ENCODE measurements at places on chromosomes 16 and 17.
A peak's percentile ranks its signal among the peaks of the same experiment; 100 is the strongest.

DNA sequence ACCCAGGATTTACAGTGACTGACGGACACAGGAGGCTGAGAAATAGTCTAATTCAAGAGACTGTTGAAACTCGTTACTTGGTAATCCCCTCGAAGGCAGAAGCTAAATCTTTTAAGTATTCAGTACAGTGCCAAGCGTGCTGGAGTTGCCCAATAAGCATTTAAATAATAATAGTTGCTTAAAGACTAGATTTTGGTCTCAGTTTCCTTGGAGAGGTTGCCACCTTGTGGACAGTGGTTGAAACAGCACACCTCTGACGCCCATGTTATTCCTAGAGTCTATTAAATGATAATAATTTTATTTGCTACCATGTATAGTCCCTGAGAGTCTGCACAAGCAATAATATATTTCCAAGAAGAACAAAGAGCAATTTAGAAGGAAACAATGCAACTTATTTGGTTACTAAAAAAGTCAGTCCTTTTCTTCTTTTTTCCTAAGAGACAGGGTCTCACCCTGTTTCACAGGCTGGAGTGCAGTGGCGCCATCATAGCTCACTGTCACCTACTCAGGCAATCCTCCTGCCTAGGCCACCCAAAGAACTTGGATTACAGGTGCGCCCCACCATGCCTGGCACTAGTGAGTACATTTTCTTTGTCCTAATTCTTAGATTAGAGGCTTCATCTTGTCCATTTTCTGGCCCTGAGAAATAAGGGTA is 138.0 kb upstream of the NUDT7 start:
- DNase-seq = no peak

GRCh38 chr16:13606804-13607203 is 313.1 kb upstream of the ERCC4 start:
- DNase-seq = no peak

DNA sequence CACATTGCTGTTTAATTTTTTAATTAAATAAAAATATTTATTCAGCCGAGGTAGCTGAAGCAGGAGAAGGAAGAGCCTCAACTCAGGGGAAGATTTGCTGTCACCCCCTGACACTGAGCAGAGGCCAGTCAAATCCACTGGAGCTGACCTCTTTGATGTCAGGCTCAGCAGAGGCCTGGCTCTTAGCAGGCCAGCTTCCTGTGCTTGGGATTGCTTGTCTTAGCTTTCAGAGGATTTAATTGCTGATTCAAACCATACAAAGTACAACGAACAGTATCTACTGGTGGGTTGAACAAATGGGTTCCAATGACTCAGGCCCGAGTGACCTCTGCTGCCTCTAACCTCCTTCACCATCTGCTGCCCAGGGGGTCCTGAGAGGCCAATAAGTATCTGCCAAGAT is 417.0 kb upstream of the HSBP1 start:
- no peak for DNase-seq

- no peak for DNase-seq
These were observed 126.9 kb downstream of the ZNF778 start for GRCh38 chr16:89344458-89344834.

DNA sequence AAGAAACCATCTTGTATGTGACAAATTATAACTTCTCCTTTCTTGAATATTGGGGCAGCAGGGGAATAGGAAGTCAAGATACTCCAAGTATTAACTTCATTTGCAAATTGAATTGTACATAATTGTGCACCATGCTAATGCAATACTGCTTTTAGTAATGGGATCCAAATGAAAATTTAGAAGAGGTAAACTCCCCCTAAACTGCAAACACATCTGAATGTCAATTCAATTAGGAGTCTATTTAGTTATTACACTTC is 4.5 kb downstream of the STAT5B start:
- DNase-seq = no peak

DNA sequence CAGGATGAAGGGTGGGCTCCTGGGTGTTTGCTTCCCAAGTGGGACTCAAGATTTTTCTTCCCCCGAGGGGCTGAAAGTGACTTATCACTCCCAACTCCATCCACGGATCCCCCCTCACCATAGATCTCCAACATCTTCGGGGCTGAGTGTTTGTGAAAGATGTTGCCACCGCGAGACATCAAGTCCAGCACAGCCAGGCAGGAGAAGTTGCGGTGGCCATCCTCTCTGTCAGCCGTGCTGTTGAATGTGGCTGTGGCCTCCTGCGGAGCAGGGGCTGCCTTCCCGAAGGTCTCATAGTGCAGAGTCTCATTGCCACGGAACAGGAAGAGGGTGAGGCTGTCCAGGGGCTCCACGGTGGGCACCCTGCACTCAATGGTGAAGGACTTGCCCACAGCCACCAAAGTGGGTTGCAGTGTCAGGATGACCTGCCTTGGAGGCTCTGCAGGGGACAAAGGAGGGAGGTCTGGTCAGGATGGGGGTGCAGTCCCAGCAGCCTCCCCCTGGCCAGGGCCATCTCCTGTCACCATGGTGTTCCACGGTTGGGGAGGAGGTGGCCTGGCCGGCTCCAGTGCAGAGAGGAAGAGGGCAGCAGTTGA is 5.5 kb downstream of the PRR29 start:
- no peak for DNase-seq

GRCh38 chr17:40313668-40314583 is 4.9 kb downstream of the RARA start:
- DNase-seq = no peak

GRCh38 chr16:79811541-79811940 is 211.0 kb upstream of the MAF start:
- no peak for DNase-seq

DNA sequence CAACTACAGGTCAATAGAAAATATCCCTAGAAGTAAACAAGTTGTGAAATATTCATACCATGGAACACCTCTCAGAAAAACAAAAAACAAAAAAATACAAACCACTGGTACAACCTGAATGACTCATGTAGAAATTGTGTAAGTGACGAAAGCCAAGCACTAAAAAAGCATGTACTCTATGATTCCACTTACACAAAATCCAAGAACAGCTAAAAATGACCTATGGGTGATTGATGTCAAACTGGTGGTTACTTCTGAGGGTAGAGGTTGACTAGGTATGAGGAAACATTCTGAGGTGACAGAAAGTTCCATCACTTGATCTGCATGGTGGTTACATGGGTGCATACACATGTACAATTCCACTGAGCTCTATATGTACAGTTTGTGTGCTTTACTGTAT is 31.1 kb downstream of the DHRS7C start:
- DNase-seq = no peak

GRCh38 chr16:22291020-22291419 is 6.2 kb upstream of the POLR3E start:
- DNase-seq = no peak

- no peak for DNase-seq
These were observed 158.5 kb upstream of the SHISA6 start for GRCh38 chr17:11082559-11082958.

- DNase-seq = no peak
These were observed 2.2 kb upstream of the EFTUD2 start for GRCh38 chr17:44901411-44901921.

DNA sequence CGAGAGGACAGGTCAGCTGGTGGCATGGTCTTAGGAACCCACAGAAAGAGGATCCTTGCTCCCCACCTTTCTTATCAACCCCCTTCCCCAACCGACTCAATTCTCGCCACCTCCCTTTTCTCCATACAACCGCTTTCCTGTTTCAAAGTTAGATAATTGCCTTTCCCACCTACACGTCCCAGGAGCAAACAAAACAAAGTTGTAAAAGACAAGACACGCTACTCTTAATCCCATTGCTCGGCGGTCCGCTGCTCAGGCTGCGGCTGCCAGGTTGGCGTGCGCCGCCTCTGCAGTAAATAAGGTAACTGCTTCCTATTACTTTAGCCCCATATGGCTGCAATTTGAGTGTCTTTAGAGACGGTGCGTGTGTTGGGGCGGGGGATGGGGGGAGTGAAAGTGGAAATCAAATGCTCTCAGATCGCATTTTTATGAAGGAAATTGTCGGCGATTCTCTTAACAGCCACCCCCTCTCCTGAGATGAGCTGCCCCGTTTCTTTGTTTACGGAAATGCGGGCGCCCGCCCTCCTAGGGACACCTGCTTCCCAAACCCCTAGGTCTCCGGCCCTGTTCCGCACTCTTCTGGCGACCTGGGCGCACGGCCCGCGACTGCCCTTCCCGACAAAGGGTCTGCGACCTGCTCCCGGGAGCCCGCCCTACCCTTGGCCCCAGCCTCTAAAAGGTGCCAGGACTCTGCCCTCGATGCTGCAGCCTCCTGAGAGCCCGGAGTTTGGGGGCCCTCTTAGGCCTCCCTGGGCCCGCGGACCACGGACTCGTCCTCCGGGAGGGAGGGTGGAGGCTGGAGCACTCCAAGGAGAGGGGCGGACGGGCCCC is 3.7 kb upstream of the CBX8 start:
- DNase-seq = peak; percentile 23

- no peak for DNase-seq
These were observed 6.2 kb downstream of the PSMD12 start for GRCh38 chr17:67359960-67360791.

GRCh38 chr16:68800257-68800875 is 43.0 kb upstream of the TANGO6 start:
- no peak for DNase-seq

GRCh38 chr16:19219836-19220235 is 51.8 kb downstream of the SYT17 start:
- no peak for DNase-seq

GRCh38 chr16:55725055-55725777 is 69.4 kb downstream of the SLC6A2 start:
- no peak for DNase-seq

- no peak for DNase-seq
These were observed 4.0 kb downstream of the SLC25A10 start for GRCh38 chr17:81715872-81716673.

- DNase-seq = no peak
These were observed 26.5 kb downstream of the DUSP14 start for GRCh38 chr17:37516127-37516571.

GRCh38 chr17:3911271-3912053 is 4.8 kb downstream of the P2RX1 start:
- DNase-seq = peak; percentile 49

DNA sequence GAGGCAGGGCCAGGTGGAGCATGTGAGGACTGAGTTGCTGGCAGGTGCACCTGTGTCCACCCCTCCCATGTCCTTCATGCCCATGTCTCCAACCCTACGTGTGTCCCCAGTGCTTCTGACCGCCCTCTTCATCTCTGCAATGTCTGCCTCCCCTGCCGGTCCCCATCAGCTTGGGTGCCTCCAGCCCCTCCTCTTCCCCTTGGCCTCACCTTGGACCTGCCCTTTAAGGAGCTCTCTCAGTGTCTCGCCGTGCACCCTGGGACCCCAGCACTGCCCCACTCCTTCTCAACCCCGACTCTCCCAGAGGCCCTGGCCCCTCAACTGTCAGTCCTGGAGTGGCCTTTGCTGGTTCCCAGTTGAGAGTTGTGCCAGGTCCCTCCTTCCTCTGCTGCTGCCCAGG is 15.0 kb downstream of the RIPOR1 start:
- DNase-seq = no peak

DNA sequence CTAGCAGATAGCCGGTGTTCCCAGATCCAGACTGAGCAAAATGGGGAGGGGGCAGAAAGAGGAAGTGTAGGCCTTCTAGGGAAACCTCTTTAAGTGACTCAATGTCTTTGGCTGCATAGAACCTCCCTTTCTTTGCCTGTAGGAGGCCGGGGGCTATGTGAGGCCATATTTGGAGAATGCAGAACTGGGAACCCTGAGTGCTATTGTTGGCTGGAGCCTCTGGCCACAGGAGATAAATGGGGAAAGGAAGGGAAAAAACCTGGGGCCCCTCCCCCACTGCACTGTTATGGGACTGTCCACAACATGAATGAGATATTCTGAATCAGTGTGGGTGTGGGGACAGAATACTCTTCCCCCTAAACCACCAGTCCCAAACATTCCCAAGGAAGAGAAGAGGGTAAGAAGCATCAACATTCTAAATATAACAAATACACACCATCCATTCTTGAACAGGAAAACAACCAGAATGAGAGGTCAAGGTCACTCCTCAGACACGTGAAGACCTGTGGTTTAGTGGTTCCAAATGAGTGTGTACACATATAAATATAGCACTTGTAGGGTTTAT is 2.4 kb downstream of the VPS25 start:
- no peak for DNase-seq

- DNase-seq = no peak
These were observed 9.3 kb downstream of the SSTR2 start for GRCh38 chr17:73174126-73174525.

DNA sequence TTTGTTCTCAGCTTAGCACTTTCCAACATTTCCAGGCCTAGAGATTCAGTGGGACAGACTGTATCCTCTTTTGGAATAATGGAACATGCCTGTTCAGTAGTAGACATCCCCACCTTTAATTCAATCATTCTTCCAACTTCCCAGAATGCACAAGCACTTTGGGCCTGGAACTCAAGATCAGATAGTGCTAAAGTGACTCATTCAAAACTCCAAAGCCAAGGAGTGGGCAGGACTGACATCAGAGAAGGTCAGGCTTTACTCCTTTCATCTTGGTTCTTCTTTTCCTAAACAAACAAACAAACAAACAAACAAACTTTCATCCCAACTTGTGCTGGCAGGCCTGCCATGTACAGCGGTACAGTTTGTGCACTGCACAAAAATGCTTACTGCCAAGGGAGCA is 172.0 kb downstream of the AXIN2 start:
- no peak for DNase-seq

GRCh38 chr16:88355389-88356123 is 27.2 kb upstream of the ZNF469 start:
- DNase-seq = no peak

DNA sequence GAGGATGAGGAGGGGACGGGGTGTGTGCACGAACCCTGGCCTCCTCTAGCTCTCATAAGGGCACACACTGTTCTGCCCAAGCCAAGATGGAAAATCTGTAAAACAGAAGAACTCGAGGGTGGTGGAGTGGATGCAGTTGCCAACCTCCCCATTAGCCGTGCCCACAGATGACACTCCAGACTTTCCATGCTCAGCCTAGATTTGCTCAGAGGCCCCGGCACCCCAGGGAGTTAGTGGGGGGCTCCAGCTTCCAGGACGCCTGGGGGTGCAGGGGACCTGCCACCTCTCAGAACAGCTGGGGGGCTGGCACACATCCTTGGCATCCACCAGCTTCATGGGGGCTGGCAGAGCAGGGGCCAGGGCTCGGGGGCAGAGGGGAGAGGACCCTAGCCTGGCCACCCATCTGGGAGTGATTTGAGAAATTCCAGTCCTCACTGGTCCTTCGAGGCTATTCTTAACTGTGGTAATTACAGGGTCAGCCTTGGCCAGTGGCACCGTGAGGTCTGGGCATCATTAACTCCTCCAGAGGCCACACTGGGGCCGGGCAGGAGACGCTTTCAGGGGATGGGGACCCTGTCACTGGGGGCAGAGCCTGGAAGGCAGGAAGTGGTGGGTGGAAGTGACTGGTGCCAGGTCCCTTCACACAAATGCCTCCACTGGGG is 14.3 kb downstream of the VASN start:
- DNase-seq = no peak

- no peak for DNase-seq
These were observed 55.7 kb downstream of the IRX5 start for GRCh38 chr16:54986409-54986808.

DNA sequence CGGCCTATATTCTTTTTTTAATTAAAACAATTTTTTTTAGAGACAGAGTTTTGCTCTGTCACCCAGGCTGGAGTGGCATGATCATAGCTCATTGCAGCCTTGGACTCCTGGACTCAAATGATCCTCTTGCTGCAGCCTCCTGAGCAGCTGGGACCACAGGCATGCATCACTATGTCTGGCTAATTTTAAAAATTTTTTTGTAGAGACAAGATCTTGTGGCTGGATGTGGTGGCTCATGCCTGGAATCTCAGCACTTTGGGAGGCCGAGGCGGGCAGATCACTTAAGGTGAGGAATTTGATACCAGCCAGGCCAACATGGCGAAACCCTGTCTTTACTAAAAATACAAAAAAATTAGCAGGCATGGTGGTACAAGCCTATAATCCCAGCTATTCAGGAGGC is 54.8 kb upstream of the MSI2 start:
- no peak for DNase-seq
